ENCODE measurements at places on chromosomes 6 and 20.

DNA sequence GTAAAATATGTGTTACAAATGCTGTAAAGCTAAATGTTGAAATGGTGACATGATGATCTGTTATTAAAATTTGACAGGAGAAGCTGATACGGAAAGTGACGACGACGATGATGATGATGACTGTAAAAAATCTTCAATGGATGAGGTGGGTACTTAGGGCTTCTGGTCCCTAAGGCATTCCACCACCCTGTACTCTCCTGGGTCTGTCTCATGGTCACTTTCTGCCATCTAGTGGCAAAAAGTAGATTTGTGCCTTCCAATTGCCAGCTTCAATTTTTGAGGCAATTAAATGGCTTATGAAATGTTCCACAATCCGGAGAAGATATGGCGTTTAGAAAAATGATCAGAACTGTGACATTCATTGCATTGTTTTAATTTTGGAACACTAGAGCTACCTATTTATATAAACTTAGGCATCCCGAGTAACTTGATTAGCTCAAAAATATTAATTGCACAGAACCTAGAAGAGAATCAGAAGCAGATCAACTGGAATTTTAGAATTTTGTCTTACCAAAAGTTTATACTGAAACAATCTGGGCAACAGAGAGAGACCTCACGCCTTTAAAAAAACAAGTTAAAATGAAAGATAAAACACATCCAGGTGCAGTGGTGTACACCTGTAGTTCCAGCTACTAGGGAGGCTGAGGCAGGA lies 346.5 kb upstream of the PLCB4 start:
- no peak for DNase-seq

GRCh38 chr20:32285621-32286371 lies 8.3 kb downstream of the KIF3B start:
- no peak for DNase-seq

GRCh38 chr6:167558246-167559177 lies 233.6 kb downstream of the TTLL2 start:
- no peak for DNase-seq

GRCh38 chr6:165025040-165025439 lies 284.4 kb downstream of the C6orf118 start:
- no peak for DNase-seq

GRCh38 chr6:52423448-52423847 lies 3.3 kb downstream of the EFHC1 start:
- no peak for DNase-seq

- no peak for DNase-seq
Observed at GRCh38 chr6:11753798-11754197, 24.8 kb downstream of the ADTRP start.

GRCh38 chr20:15396026-15396425 lies 1058.6 kb upstream of the FLRT3 start:
- no peak for DNase-seq

DNA sequence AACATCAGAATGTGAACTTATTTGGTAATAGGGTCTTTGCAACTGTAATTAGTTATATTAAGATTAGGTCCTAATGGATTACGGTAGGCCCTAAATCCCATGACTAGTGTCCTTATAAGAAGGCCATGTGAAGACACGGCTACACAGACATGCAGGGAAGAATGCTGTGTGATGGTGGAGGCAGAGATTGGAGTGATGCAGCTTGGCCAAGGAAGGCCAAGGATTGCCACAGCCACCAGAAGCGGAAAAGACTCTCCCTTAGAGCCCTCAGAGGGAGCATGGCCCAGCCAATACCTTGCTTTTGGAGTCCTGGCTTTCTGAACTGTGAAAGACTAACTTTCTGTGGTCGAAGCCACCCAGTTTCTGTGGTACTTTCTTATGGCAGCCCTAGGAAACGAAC lies 9.7 kb upstream of the SMIM13 start:
- no peak for DNase-seq

DNA sequence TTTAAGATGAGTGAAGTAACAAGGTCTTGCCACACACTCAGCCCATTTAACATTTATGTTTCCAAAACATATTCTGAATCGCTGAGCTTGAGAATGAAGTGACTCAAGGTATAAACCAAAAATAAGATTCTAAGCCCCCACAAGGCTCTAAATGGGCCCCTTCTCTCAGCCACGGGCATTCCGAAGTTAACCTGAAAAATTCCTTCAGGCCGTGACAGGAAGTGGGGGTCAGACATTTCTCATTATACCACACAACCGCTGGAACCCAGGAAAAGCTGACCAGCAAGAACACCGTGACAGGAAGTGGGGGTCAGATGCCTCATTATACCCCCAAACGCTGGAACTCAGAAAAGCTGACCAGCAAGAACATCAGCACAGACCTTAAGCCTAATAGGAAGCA lies 247.9 kb downstream of the ERMARD start:
- DNase-seq, result no peak

DNA sequence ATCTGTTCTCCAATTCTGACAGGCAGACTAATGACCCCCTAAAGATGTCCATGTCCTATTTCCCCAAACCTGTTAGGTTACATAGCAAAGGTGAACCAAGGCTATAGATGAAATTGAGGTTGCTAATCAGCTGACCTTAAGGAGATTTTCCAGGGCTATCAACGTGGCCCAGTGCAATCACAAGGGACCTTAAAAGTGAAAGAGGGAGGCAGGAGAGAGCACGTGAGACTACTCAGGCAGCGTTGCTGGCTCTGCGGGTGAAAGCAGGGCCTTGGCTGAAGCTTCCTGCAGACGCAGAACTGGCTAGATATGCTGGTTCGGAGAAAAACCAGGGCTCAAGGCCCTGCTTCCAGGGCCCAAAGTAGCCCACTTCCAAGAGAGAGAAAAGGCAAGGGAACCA lies 78.7 kb downstream of the NCOA7 start:
- DNase-seq, result no peak

GRCh38 chr6:35415065-35415891 lies 36.9 kb upstream of the FANCE start:
- DNase-seq, result no peak

DNA sequence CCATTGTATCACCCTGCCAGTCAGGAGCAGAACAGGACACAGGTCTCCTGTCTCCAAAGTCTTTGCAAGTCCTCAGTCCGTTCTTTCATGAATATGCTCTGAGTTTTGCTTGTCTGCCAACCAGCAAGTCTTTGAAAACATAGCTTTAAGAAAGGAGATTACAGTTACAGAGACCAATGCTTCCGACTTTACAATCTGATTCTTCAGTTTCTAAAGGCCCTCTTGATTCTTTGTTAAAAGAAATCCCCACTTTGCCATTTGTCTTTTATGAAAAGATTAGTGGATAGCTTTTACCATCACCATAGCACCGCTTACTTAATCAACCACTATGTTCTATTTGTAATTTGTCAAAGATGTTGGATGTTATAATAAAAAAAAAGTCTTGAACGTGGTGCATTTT lies 562.8 kb upstream of the BTBD3 start:
- no peak for DNase-seq
